ENCODE measurements at places on chromosomes 3 and 15.
A peak's percentile ranks its signal among the peaks of the same experiment; 100 is the strongest.

GRCh38 chr3:127676921-127677351, 4.2 kb downstream of the ABTB1 start:
- DNase-seq, result no peak

DNA sequence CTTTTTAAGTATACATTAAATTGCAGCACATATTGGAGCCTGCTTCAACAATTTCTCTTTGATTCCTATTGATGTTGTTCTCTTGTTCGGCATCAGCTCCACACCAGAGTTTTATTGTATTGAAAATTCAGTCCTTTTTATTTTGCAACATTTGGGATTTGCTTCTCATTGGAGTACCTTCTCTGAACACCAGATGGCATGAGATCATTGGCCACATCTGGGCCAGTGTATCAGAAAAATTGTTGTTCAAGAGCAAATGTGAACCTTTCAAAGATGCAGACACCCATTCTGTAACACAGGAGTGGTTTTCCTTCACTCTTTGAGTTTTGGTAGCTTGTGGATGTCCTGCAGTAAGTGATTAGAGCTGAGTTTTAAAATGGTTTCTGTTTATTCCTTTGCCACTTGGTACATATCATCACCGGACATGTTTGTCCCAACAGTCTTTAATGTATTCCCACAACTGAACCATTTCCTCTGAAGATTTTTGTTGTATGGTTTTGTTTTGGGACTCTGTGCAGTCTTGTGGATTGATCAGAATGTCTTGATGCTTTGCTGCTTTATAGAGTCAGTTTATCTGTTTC, 96.1 kb downstream of the MCTP2 start:
- no peak for DNase-seq

- no peak for DNase-seq
These were observed 634.0 kb upstream of the BCHE start for GRCh38 chr3:166471074-166471767.

GRCh38 chr15:27438403-27439375, 467.7 kb downstream of the GABRG3 start:
- no peak for DNase-seq

GRCh38 chr15:79972863-79973262, 1.9 kb upstream of the BCL2A1 start:
- no peak for DNase-seq

DNA sequence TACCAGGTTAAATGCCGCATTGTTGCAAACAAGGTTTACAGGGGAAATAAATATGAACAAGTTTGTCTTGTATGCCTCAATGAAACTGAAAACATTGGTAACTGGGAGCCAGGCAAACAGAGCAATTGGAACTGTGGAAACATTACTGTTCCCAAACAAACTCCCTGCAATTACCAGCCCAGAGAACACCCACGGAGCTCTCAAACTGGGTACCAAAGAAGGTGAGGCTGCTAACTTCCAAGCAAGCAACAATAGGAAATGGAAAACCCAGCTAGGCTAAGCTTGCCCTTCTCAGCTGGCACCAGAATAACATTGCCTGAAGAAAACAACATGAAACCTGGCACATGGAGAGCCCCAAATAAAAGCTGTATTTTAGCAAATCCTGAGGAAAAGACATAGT, 218.9 kb upstream of the THRB start:
- no peak for DNase-seq

DNA sequence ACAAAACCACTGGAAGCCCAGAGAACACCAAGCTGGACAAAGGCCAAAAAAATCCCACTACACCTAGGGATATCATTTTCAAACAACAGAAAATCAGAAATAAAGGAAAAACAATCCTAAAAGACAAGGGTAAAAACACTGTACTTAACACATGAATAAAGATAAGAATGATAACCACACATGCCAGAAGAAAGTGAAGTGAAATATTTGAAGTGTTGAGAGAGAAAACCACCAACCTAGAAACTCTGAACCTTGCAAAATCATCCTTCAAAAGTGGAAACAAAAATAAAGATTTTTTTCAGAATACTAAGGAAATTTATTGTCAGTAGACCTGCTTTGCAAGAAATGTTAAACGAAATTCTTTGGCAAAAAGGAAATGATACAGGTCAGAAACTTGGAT, 45.1 kb downstream of the KPNA1 start:
- DNase-seq, result no peak

- DNase-seq, result peak; percentile 86
These were observed 5.8 kb downstream of the SQOR start for GRCh38 chr15:45640616-45641015.

GRCh38 chr15:78390242-78390641, 47.8 kb upstream of the IREB2 start:
- DNase-seq, result no peak

DNA sequence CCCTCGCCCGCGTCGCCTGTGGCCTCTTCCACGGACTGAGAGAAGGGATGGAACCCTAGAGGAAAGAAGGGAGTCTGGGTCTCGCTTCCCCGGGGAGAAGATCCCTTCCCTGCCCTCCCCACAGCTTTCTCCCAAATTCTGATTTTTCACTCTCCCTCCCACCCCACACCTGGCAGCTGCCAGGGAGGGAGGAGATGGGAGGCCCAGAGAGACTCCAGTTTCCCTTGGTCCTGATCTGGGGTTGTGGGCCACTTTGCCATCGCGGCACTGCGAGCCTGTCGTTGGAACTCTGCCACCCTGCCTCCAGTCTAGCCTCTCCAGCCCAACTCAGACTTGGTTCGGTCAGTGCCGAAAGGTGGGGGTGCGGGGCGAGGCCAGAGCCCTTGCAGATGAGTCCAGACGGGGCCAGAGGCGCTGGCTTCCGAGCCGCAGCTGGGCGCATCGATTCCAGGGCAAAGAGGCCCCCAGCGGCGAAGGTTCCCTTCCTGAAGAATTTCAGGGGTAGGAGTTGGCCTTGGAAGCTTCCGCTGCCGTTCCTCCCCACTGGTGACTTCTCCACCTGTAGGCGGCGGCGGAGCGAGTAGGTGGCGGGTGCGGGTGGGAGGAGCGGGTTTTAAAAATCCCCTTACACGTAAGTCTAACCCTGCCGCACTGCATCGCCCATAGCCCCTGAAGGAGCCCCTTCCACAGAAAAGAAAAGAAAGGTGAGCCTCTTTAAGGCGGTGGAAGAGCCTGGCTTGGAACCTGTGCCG, 5.2 kb downstream of the WNT5A start:
- DNase-seq, result no peak

DNA sequence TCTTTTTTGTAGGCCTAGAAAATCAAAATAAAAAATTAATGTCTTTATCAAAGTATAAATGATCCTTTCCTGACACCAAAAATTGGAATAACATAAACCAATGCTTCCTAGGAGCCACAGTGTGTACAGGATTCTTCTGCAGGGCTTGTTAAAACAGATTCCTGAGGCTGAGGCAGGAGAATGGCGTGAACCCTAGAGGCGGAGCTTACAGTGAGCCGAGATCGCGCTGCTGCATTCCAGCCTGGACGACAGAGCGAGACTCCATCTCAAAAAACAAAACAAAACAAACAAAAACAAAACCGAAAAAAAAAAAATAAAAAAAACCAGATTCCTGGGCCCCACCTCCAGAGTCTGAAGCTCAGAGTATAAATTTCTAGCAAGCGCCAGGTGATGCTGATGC, 78.0 kb downstream of the PEX5L start:
- no peak for DNase-seq
